GM12864 (cell line): ENCODE measurements at places on chromosomes 16 and 17.

DNA sequence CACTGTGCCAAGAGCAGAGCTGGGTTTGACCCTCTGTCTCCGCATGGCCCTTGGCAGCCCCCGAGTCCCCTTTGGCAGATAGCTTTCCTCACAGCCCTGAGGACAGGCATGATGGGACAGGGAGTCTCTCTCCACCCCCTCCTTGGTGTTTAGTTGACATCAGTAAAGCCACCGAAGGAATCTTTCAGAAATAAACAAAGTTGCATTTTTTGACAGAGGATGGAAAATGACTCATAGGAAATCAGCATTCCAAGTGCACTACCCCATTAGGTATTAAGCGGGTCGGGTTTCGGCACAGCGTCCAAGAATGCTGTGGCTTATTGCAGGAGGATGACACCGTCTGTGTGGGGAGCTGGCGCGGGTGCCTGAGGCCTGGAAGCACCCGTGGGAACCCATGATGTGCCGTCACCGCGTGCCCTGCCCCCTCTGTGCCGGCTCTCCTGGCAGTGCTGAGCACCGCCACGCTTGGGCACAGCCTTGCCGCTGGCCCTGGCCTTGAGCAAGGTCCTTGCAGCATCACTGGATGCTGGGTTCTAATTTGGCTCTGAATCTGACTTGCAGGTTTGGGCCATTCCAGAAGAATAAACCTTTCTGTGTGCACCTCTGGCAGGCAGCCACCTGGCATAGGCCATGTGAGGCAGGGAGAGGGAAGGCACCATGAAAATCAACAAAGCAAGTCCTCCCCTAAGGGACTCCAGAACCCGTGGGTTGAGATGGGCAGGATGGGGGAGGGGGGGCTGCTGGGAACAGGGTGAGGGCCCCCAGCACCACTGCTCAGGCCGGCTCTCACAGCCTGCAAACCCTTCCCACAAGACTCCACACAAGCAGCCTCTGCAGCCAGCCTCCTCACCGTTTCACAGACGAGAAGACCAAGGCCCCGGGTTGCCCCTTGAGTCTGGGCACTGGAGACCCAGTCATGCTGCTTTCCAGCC lies 50.5 kb upstream of the ZNF469 start:
- DNase-seq: no peak

GRCh38 chr17:49201481-49201927 lies 8.9 kb downstream of the GNGT2 start:
- DNase-seq: no peak

- DNase-seq: no peak
These were observed 82.3 kb downstream of the CCDC182 start for GRCh38 chr17:57662644-57663308.

- DNase-seq: no peak
These were observed 35.8 kb upstream of the TBX2 start for GRCh38 chr17:61363601-61364462.

DNA sequence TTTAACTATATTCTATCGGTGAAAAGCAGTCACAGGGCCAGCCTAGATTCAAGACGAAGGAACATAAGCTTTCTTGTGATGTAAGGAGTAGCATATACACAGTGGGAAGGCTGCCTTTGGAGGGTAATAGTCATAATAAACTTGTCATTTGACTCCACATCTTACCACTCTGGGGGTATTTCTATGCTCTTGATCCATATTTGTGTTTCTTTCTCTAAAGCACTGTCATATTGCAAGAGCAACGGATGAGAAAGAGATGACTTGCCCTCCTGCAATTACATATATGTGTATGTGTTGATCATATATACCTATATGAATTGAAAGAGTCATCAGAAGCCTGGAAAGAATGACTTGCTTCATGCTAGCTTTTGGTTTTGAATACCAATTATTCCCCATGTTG lies 225.4 kb upstream of the HS3ST3A1 start:
- no peak for DNase-seq

GRCh38 chr16:54657709-54658102 lies 273.0 kb upstream of the IRX5 start:
- DNase-seq: no peak

DNA sequence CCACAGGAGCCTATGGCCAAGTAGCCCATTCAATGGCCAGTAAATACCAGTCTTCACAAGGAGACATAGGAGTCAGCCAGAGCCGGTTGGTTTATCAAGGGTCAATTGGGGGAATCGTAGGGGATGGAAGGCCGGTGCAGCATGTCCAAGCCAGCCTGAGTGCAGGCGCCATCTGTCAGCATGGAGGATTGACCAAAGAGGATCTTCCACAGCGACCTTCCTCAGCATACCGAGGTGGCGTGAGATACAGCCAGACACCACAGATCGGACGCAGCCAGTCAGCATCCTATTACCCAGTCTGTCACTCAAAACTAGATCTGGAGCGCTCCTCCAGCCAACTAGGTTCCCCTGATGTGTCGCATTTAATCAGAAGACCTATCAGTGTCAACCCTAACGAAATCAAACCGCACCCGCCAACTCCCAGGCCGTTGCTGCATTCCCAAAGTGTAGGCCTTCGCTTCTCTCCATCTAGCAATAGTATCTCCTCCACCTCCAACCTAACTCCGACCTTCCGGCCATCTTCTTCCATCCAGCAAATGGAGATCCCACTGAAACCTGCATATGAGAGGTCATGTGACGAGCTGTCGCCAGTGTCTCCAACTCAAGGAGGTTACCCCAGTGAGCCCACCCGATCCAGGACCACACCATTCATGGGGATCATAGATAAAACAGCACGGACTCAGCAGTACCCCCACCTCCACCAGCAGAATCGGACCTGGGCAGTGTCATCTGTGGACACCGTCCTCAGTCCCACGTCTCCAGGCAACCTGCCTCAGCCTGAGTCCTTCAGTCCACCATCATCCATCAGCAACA lies 25.0 kb downstream of the CYB561 start:
- DNase-seq: no peak

GRCh38 chr16:67563708-67564468 lies 1.6 kb downstream of the CTCF start:
- DNase-seq: no peak

- no peak for DNase-seq
These were observed 1011.6 kb downstream of the KCNJ18 start for GRCh38 chr17:22703786-22704441.

GRCh38 chr16:66354034-66354909 lies 12.2 kb upstream of the CDH5 start:
- DNase-seq: no peak

DNA sequence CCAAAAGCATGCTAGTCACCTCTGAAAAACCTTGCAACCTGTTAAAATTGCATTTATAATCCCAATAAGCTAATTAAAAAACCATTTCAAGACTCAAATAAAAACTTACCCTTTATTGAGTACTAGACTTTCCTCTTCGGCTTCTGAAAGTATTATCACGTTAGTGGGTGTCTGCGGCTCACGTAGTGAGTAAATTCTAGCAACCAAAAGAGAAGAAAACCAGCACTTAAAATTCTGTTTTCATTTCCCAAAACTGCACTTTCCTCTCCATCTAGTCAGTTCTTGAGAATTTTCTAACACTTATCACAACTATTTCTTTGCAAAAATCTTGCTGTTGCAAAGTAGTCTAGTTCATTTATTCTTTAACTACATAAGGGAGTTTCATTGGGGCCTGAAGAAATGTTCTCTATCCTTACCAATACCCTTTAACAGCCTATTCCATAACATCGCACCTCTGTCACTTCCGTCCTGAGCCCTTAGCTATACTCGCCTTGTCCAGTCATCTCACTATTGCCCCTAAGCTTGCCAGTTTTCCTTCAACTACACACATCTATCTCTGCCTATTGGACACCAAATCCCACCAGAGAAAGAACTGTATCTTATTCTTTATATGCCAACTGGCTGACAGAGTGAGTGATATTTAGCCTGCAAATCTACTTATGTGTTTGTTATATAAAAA lies 8.7 kb downstream of the NUP88 start:
- no peak for DNase-seq

DNA sequence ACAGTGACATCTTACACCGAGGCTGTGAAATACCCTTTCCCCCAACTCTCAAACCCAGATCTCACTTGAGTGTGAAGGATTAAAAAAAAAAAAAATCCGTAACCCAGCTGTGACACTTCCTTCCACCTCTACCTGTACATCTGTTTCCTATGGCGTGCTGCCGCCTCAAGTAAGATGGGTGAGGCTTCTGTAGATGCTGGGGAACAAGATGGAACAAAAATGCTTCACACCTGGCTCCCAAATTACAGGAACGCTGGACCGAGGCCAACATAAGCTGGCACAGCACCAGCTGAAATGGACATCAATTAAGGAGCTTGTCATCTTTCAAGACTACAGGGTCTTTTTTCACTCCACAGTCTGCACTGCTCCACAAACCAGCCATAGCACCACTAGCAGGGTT lies 95.9 kb downstream of the HIC1 start:
- no peak for DNase-seq

- peak; percentile 15 for DNase-seq
These were observed 563.9 kb downstream of the TOX3 start for GRCh38 chr16:51982715-51983680.

GRCh38 chr17:43175213-43176118 lies 4.5 kb downstream of the NBR1 start:
- DNase-seq: no peak

- no peak for DNase-seq
These were observed 5.6 kb downstream of the CPNE7 start for GRCh38 chr16:89581045-89581695.

DNA sequence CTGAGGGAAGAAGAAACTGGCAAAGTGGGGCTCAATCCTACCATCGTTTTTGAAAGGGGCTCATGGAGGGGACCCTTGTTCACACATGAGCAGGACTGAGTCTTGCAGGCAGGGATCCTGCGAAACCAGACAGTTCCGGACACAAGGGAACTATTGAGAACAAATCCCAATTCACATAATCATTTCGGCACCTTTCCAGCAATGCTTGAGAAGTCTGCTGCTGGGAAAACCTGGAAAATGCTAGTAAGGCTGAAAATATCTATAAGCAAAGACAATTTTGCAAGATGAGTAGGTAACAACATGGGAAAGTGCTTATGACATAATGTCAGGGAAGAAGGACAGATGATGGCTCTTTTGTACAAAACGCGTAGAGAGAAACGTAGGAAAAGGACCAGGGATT lies 52.1 kb upstream of the BPTF start:
- DNase-seq: no peak

DNA sequence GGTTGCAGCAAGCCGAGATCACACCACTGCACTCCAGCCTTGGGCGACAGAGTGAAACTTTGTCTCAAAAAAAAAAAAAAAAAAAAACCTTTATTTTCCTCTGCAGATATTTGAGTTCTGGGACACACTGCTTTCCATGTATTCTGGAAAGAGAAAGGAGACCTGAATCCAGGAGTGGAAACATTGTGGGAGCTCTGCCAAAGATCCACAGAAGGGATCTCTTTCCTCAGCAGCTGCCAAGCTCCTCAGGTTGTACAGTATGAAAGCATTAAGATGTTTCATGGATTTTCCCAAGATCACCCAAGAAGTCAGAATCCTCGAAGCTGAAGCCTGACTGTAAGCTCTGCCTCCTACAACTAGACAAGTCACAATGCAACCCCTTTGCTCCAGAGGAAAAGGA lies 13.5 kb downstream of the NPRL3 start:
- DNase-seq: no peak

DNA sequence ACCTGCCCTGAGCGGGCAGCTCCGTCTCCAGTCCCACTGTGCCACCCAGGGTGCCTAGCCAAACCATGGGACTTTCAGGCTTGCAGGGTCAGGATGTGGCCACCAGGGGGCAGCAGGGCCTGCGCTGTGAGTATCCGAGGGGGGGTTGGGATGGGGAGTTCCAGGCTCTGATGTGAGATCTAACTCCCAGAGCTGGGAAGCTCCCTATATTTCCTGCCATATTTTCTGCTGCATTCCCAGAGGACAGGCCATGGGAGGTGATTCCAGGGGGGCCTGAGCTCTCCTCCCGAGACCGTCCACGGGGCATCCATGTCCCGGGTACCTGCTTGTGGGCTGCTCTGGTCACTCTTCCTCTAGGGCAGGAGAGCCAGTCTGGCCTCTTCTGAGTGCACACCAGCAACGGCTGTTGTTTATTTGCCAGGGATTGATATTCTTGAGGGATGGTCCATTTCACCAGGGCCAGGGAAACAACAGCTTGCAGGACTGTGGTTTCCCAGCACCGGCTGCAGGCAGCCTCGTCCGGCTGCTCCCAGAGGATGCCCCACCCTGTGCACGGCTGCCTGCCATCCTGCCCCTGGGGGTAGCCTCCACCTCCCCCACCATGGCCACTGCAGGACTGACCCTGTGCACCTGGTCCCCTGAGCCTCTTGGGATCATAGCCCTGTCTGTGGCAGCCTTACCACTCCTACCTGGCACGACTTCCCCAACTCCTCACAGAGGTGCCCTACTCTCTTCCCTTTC lies 1.2 kb downstream of the GPR142 start:
- DNase-seq: no peak

DNA sequence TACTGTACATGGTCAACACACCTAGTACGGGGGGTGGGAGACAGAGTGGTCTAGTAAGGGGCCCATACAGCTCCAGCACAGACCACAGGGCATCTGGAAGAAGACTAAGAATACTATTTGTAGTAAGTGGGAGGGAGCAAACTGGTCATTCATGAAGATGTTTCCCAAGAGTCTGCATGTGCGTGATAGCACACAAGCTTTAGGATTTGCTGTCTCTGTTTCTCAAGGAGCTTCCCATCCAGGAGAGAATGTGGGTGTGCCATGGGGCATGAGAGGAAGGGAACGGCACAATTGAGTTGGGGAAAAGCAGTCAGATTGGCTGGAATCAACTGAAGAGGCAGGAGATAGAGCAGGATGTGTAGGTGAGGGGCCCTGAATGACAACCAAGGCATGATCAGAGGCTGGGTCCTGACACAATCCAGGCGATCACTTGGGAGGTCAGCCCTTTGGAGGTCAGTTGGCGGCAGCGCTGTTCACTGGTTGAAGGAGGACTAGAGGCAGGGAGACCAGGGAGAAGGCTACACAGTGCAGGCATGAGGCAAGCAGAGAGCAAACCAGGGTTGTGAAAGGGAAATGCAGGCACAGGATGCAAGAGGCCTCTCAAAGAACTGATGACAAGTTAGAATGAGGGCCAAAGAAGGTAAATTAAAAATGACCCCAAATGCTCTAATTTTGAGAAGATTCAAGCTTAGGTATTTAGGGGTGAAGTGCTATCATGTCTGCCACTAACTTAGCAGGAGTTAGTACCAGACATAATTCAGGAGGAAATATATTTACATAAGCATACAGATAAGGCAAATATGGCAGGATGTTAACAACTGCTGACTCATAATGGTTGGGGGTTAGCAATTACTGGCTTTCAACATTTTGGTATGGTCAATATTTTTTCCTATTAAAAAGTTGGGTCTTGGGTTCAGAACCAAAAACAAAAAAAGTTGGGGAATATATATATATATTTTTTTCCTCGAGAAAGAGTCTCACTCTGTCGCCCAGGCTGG lies 10.3 kb downstream of the UBE2O start:
- no peak for DNase-seq
